ELR (cell line): ENCODE measurements at places on chromosomes 16 and 17.

DNA sequence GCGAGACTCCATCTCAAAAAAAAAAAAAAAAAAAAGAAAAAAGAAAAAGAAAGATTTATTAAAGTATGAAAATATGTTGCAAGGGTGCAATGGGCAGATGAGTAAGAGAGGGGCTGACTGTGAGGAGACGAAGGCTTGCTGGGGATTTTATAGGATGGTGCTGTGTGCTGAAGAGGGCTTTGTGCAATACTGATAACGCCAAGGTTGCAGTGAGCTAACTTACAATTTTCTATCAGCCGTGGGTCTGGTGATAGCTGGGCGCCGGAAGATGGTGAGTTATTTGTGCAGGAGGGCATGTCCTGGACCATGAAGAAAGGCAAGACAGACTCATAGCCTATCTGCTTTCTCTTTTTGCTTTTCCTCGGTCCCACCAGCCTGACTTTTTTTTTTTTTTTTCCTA is 281.1 kb downstream of the MAP2K6 start:
- DNase-seq, result no peak

DNA sequence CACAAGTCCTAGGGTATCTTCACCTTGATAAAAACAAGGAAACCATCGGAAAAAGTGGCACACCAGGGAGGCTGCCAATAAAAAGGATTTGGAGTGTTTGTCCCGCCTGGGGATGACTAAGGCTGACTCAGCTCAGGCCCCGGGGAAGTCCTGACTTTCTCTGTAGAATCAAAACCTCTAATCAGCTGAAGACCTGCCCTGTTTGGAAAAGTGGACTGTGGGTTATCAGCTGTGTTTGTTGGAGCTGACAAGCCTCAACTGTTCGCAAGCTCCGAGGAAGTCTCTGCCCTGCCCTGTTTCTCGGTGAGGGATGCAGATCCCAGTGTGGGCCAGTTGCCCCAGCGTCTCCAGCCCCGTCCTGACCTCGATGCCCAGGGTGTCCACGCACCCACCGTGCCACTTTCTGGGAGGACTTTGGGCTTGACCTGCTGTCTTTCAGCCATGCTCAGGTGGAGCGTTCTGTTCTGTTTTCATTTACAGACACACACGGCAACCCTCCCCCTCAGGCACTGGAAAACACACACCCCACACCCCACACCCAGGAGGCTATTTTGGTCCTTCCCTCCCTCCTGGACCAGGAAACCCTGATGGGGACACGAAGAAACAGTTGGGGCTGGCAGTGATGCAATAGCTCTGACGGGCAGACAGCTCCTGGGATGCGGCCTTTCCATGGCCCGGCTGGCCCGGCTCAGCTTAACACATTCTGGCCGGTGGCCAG is 27.6 kb upstream of the PITPNA start:
- peak; percentile 91 for DNase-seq

GRCh38 chr17:14381606-14382005 is 80.7 kb downstream of the HS3ST3B1 start:
- no peak for DNase-seq

DNA sequence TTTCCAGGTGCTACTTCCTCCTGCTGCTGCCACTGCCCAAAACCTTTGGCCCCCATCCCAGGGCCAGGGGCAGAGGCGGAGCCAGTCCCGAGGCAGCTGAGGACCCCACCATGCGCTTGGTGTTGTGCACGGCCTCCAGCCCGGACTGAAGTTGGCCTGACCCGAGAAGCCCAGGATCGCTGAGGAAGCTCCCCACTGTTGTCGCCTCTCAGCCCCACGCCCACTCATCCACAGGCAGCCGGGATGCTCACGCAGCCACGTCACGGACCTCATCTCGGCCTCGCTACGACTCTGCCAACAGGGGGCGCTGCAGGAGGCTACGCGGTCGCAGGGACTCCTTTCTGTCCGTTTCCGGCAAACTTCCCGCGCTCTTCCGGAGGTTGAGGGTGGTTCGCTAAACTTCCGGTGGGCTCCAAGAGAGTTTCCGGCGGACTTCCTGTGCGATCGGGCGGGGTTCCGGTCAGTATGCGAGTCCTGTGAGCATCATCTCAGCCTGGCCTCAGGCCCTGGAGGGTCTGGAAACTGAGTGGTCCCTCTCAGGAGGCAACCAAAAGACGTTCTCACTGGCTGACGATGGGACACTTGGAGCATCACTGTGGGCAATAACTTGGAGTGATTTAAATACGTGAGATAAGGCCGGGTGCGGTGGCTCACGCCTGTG is 12.4 kb downstream of the ZG16B start:
- peak; percentile 24 for DNase-seq

GRCh38 chr17:39752241-39752881 is 14.6 kb downstream of the GRB7 start:
- no peak for DNase-seq

- DNase-seq, result no peak
Measured at GRCh38 chr17:37766971-37767370, 22.1 kb upstream of the HNF1B start.

DNA sequence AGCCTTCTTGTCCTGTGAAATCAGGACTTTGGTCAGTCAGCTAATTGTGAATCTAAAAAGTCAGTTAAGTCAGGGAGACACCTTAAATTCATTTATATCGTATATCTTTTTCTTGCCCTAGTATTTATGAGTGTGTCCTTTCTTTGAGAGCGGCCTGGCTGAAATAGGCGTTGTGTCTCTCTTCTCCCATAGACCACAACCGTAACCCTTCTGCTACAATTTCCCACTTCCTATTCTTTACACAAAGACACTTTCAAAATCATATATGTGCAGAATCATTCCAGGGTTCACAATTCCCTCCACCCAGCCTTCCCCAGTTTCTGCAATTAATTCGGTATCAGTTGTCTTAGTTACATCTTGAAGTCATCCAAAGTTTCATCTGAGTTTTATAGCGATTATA is 14.0 kb upstream of the COTL1 start:
- no peak for DNase-seq

GRCh38 chr16:77133706-77134105 is 57.3 kb upstream of the MON1B start:
- no peak for DNase-seq

GRCh38 chr16:78460428-78460827 is 361.0 kb downstream of the WWOX start:
- no peak for DNase-seq

DNA sequence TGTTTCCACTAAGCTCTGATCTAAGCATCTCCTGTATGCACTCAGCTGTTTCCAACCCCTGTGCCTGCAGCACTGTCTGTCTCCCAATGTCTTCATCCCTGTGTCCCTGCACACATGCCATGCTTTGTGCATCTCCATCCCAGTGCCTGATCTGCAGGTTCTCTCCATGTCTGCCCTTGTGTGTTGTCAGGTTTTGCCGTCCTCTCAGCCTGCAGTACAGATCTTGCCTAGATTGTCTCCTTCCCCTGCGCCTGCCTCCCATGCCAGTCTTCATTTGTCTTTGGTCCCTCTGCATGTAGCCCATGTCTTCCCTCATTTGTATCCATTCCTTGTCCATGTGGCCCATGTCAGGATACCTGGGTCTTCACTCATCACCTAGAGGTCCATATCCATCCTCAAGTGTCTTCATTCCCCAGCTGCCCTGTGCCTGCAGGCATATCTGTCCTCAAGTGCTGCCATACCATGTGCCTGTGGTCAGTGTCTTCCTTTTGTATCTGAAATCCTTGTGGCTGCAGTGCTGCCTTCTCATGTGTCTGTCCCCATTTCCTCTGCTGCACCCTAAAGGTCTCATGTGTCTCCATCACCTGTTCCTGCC is 71.5 kb downstream of the TNFRSF13B start:
- no peak for DNase-seq

DNA sequence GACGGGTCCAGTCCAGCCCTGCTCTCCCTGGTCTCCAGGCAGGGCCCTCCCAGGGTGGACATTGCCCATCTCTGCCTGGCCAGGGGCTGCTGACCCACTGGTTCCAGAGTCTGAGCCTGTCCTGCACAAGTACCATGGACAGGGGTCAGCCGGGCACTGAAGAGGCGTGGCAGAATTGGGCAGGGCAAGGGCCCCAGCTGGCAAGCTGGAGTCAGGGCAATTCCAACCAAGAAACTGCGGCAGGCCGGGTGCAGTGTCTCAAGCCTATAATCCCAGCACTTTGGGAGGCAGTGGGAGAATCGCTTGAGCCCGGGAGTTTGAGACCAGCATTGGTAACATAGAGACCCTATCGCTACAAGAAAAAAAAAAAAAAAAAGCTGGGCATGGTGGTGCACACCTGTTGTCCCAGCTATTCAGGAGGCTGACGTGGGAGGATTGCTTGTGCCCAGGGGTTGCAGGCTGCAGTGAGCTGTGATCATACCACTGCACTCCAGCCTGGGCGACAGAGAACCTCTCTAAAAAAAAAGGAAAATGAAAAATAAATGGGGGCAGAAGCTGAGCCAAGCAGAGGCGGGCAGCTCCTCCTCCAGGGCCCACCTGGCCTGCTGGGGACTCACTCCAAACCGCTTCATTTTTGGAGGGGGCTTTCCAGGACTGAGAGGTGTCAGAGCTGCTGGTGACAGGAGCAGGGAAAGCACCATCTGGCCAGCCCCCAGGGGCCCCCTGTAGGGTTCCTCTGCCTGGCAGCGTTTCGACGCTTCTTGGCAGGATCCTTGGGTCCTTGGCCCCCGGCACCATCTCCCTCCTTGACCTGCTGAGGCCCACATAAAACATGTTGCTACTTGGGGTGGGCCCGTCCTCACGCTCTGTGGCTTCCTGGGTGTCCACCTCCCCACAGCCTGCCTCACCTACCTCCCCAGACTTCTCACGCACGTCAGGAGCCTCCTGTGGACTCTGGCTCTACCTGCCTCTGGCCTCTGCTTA is 2.9 kb upstream of the MAFG start:
- no peak for DNase-seq

DNA sequence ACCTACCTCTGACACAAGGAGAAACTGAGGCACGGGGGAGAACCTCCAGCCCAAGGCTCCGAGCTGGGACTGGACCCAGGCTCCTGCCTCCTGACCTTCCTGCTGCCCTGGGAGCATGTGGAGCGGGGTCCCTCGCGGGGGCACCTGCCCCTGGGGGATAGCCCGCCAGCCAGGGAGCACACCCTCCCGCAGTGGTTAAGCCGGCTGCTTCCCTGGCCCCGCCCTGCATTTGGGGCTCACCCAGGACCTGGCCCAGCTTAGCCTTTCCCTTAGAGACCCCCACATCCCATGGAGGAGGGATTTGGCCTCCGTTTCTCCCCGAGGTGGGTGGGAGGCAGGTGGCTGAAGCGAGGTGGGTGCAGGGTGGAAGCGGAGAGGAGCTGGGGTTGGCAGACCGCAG is 1.8 kb upstream of the CDH15 start:
- no peak for DNase-seq

DNA sequence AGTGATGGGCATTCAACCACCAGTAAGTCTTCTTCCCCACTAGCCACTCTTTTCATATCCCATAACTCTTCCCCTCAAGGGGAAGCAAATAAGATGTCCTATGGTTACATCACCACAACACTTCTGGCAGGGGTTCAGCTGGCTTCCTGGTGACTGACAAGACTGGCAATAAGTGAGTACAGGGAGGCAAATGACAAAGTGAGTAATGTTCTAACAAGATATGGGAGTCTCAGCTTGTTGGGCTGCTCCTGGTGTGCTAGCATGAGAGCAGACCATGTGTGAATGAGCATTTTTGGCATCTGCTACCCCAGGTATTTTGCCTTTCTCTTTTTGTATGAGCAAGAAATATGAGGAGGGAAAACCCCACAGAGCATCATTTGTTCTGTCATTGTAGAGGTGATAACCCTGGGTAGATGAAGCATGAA is 9.9 kb downstream of the TMIGD1 start:
- DNase-seq, result peak; percentile 46

DNA sequence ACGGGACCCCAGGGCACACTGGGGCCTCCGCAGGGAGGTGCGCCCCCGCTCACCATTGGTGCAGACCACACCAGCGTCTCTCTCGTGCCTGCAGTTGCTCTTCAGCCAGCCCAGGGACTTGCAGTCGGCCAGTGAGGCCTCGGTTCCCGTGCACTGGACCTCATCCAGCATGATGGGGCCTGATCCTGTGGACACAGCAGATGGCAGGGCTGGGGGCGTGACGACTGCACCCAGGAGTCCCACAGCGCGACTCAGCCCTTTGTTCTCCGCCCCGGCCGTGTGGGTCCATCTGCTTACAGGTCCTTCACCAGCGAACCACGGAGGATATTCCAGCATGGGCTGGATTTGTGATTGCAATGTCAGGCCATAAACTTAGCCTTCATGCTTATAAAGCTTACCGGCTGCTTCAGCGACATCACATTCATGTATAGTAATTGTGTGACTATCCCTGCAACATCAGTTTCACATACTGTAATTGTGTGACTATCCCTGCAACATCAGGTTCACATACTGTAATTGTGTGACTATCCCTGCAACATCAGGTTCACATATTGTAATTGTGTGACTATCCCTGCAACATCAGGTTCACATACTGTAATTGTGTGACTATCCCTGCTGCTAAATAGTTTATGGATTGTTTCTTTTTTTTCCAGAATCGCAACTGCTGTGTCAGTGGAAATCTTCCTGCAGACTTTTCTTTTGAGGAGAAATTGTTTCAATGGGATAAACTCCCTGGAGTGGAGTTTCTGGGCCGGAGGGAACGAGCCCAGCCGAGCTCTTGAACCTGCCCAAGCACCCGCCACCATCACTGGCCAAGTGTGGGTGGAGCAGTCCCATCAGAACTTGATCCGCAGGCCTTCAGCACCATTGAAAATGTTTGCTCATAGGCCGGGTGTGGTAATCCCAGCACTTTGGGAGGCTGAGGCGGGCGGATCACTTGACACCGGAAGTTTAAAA is 4.8 kb downstream of the LGALS3BP start:
- peak; percentile 78 for DNase-seq

- DNase-seq, result no peak
Measured at GRCh38 chr16:5367951-5368350, 270.4 kb upstream of the EEF2KMT start.

GRCh38 chr16:54974367-54974766 is 43.7 kb downstream of the IRX5 start:
- no peak for DNase-seq

DNA sequence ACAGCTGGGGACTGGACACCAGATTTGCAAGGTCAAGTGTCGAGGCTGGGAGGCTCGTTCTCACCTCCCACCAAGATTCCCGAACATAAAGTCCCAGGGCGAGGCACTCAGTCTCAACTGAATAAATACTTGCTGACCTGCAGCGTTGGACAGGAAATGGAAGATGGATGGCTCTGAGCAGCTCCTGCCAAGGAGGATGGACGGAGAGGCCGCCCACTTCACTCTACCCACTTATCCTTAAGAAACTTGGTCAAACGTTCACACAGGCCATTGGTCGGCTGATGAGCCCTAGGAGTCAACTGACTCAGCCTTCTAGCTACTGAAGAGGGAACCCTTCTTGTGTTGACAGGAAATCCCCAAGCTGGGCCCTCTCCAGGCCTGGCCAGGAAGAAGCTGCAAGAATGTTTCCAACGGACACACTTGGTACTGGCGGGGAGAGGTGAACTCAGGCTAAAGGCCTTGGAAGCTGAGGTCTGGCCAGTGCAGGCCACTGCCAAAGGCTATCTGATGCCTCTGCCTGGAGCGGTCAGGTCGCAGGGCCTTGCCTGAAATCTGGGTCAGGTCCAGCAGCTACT is 50.0 kb downstream of the VAC14 start:
- peak; percentile 91 for DNase-seq
